ENCODE measurements at places on chromosomes 7 and 10.

- DNase-seq: no peak
Observed at GRCh38 chr7:73829505-73829904, 1.3 kb upstream of the CLDN4 start.

- no peak for DNase-seq
Observed at GRCh38 chr7:135109562-135109961, 38.3 kb upstream of the TMEM140 start.

DNA sequence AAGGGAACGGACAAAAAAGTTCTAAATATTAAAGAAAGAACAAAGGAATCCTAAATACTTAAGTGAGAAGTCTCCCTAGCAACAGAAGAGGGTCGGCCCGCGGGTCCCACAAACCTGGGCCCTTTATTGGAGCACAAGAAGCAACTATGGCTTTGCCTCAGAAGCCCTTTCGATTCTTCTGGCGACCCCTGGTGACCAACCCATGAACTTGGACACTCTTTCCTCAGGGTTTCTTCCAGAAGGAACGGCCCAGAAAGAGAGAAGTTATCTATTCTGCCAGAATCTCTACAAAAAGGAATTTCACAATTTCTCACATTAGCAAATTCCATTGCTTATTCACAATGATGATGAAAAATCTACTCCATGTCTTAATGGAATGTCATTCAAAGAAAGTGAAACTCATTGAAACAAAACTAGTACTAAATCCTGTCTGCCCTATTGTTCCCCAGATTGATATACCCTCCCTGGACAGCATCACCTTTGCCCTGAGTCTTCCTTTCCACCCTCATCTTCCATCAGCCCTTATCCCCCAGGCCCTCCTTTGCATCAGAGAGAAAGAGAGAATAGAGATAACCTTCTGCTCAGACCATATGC lies 43.7 kb downstream of the CPVL start:
- DNase-seq: peak; percentile 72

DNA sequence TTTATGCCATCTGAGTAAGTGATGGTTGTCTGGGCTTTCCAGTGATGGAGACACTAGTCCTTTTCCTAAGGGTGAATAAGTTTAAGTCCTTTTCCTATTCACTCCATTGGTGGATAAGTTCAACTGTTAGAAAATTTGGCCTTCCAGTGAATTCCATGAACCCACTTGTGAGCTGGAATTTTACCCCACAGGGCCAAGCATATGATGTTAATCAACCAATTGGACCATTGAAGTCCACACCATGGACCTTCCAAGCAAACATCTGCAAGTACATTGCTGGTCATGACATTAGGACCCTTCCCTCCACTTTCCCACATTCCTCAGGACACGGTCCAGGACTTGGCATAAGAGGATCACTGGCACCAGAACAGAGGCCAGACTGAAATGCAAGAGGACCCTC lies 381.4 kb downstream of the RPS24 start:
- DNase-seq: no peak

DNA sequence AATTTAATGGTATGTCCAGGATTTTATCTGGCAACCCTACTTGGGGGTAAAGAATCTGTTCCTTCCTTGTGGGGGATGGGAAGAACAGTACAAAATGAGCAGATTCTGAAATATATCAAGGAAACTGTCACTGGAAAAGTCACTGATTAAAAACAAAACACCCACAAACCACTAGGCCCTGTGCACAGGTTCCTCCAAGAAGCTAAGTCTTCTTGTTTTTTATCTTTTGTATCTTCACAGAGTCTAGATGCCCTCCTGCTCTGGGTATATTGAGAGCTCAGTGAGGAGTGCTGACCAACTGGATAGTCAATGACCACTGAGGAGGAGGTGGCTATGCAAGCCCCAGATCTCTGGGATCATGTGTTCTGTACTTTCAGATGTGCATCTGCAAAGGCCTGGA lies 86.8 kb upstream of the ANKRD1 start:
- no peak for DNase-seq

DNA sequence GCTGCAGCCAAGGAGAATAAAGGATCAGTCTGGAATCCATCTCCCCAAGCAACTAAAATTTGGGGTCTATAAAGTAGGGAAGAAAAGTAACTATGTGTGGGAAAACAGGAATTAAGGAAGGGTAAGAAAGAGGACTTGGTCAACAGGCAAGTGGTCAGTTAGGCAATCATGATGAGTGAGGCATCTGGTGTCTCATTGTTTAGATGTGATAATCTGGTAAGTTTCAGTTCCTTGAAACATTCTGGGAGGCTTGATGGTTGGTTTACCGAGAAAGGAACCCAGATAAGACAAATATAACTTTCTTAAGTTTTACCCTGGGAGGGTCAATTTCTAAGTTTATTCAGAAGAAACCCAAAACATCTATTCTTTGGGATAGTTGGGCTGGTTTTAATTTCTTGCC lies 22.3 kb downstream of the HYAL4 start:
- DNase-seq: no peak

DNA sequence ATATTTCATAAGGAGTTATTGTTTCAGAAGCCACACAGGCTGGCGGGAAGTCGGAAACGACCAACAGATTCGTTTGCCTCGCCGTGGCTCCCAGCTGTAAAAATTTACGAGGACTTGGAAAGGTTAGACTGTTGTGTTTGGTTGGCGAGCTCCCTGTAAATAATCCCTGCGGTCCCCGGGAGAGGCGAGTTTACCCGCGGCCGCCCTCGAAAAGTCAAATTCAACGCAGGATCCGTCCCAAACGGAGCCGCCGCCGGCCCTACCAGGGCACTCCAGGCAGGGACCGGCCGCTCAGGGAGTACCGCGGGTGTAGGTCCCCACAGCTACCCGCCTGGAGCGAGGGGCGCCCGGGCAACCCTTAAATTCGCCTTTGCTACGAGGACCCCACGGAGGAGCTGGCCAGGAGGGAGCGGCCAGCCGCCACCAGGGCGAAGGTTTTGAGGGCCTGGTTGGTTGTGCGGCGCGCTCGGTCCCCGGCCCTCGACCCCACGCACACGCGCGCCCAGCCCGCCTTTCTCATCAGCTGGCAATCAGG lies 726 bp upstream of the HOXA9 start:
- DNase-seq: no peak

GRCh38 chr10:96878057-96878456 lies 46.0 kb downstream of the LCOR start:
- DNase-seq: no peak

- no peak for DNase-seq
Observed at GRCh38 chr10:44845361-44846175, 65.6 kb upstream of the TMEM72 start.
